ENCODE measurements at places on chromosomes 7 and 10.

- no peak for DNase-seq
These were observed 1030.5 kb upstream of the CELF2 start for GRCh38 chr10:9987197-9987596.

DNA sequence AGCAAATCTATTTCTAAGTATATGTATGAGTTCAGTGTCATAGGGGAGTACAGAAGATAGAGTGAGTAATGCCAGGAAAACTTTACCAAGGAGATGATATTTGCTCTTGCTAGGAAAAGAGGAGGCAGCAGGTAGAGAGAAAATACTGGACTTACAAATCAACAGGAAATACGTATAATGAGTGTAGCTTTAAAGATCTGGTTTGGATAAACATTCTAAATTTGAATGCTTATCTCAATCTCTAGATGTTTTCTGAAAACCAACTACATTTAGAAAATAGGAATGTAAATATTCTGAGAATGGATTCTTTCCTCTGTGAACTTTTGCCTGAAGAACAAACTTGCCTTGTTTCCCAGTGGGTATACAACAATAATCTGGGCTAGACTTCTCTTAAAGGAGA, 46.9 kb upstream of the GNAI1 start:
- no peak for DNase-seq

GRCh38 chr7:132603220-132603833, 27.1 kb upstream of the PLXNA4 start:
- DNase-seq = no peak

GRCh38 chr10:96319754-96320474, 15.7 kb downstream of the DNTT start:
- DNase-seq = no peak

DNA sequence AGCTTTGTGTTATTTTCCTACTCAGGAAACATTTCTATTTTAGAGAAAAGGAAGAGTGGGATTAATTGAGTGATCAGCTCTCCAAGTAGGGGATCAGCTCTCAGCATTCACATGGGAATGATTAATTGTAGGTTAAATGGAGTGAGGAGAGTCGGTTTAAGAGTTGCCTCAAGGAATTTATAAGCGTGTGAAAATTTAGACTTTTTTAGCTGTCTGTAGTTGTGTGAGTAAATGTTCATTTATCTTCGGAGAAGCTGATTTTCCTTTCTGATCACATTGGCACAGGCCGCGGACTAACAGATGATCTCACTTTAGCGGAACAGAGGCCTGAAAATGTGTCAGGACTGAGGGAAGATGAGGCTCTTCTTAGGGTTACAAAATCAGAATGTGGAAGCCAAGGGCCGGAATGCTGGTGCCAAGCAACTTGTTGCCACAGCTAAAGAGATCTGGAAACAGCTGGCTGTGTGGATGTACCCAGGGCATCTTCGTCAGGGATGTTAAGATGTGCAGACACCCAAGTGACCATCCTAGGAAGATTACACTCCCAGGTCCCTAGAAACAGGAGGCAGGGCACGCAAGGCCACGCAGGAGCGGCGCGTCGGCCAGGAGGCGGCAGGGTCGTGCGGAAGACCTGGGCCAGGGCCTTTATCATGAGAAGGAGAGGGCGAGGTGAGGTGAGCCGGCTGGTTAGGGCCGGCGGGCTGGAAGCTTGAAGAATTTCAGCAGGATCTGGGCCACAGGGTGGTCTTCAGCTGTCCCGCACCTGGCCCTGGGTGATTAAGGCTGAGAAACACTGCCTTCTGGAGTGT, 35.1 kb upstream of the TTYH3 start:
- DNase-seq = no peak

DNA sequence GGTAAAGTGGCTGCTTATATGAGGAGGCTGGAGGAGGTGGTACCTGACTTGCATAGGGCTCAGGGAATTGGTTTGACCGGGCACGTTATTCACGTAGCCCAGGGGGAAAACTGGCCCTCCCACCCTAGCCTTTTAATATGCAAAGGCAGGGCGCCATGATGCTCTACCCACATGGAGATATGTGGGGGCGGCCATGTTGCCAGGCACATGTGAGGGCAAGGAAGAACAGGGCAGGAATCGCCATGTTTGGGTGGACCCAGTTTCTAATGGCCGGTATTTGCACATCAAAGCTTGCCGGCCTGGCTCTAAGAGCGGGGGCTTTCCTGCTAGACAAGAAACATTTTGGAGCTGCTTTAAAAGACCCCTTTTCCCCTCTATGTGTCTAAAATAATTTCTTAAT, 949.7 kb upstream of the C7orf33 start:
- DNase-seq = no peak

DNA sequence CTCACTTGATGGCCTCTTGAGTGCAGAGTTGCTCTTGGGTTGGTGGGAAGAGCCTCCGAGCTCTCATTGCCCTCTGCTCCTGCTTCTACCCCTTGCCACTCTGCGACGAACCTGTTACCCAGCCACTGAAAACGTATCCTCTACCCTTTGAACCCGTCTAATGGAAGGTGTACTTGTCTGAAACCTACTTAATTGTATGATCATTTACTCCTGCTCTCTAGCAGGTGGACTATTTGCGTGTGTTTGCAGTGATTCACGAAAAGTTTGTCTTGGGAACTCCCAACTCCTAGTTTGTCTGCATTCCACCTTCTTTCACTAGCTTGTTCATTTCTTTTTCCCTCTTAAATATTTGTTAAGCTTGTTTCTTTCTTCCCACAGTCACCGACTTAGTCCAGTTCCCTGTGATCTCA, 503 bp downstream of the CROT start:
- no peak for DNase-seq

DNA sequence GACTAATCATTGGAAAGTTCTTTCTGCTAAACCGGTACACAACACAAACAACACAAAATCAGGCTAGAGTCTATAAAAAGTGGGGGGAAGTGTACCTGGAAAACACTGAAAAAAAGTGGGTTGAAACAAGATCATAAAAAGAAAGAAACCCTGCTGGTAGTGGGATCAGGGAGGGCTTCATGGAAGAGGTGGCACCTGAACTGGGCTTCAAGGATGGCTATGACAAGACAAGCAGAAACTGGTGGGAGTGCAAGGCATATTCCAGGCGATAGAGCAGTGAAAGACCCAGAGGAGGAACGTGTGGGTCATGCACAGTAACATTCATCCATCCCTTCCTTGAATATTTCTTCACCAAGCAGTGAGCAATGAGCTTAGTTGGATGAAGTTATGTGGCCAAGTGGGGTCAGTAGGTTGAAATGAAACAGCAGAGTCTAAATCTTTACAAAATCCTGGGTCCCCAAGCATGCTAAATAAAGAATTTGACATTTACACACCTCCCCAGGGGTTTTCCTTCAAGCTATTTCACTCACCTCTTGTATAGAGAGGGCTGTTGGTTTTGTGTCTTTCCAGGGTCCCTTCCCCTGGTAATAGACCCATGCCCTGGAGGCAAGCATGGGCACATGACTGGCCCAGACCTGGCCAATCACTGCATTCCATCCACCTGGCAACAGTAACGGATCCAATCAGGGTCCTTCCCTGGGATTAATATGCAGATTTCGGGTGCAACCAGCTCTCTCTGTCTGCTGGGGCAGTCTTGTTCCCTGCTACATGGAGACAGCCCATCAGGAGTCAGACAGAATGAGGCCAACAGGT, 38.2 kb downstream of the SPOCK2 start:
- no peak for DNase-seq
